ENCODE measurements at places on chromosomes 7 and 10.

DNA sequence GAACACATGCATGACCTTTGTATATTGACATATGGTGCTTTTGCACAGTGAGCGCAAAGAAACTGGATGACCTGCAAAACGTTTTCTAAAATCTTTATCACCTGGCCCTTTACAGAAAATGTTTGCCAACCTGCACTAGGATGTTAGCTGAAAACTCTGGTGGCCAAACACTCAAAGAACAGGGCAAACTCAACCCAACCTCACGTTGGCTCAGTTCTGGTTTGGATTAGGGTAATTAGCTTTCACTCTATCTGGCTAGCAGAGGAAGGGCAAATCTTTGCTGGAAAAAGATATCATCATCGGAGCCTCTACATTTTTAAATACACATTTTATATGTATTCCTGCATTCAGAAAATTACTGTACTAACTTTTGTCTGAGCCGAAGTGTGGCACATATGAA lies 688.9 kb downstream of the PHTF2 start:
- no peak for DNase-seq

DNA sequence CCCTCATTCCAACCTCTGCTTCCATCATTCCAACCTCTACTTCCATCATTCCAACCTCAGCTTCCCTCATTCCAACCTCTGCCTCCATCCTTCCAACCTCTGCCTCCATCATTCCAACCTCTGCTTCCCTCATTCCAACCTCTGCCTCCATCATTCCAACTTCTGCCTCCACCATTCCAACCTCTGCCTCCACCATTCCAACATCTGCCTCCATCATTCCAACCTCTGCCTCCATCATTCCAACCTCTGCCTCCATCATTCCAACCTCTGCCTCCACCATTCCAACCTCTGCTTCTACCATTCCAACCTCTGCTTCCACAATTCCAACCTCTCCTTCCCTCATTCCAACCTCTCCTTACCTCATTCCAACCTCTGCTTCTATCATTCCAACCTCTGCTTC lies 30.3 kb downstream of the CCDC71L start:
- no peak for DNase-seq

DNA sequence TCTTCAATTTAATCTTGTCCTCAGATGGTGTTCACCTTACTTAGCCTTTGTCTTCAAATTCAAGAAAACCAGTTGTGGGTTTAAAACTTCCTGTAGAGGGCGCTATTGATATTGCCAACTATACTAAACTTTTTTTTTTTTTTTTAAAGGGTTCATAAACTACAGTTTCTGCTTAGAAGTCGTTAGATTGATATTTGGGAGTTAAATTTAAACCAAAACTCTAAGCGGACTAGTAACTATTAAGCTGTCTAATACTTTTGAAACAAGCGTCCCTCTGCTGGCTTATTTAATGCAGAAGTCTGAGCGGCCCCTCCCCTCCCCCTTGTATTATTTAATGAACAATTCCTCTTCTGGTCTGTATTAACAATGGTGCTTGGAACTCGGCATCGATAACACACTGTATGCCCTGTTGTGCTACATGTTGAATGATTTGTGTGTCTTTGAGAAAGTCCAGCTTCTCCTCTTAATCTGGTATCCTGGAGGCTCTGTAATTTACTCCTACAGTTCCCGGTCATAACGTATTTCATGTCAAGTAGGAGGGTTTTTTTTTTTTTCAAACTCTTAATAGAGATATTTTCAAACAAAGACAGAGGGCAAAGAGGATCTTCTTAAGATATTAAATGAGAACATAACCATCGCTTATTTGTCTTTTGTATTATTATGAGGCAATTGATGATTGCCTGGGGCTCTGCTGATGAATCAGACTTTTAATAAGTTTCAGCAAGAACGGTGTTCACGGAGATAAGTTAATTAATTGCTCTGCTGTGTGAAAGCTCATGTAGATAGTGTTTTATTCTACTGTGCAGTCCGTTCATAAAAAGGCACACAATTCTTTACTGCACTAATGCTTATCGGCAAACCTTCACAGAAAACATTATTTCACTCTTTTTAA lies 22.6 kb upstream of the CREB5 start:
- no peak for DNase-seq

DNA sequence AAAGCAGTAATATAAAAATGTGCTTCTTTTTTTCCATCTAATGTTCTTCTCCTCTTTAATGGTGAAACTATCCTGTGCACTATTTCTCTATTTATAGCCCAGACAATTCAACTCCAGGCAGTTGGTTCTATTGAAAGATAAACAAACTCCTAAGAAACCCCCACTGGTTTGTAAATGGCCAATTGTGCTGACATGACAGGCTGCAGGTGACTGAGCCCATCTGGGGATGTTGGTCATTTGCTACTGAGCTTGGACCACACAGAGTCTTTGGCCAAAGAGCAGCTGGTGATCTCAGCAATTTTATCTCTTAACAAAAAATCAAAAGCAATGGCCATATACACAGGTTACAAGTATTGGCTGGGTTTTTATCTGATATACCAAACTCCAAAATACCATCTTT lies 631.8 kb upstream of the CELF2 start:
- no peak for DNase-seq

DNA sequence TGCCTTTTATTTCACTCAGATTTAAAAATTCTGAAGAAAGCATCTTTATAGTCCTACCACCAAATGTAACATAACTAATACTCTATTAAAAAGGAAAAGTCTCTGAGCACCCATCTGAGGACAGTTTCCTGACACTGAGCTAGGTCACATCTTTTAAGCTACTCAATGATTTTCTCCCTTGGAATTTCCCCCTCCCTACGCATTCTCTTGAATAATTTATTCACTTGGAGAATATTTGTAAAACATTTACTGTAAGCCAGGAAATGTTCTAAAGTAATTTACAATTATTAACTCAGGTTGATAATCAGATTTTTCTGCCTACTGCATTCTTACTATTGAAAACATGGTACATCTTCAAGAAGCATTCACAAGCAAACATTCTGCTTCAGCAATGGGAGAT lies 297.2 kb upstream of the VSTM2A start:
- DNase-seq, result no peak

GRCh38 chr10:117757086-117757720 lies 214.7 kb downstream of the EMX2 start:
- DNase-seq, result no peak

DNA sequence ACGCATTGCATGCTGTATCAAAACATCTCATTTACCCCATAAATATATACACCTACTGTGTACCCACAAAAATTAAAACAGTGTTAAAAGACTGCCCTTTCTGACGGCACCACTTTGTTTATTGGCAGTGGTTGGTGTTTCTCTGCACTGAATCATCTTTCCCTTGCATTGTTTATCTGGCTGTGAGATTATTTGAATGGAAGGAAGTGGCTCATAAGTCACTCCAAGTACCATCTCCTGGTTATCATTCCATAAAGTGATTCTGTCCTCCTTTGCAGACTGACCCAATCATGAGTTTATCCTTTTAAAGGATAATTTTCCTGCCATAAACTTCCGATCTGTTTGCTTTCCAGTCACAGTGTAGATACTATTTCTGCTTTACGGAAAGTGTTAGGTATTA lies 183.8 kb downstream of the CAMK1D start:
- DNase-seq, result no peak

GRCh38 chr7:55128693-55129394 lies 110.0 kb downstream of the EGFR start:
- DNase-seq, result no peak

- no peak for DNase-seq
These were observed 645.0 kb upstream of the GALNT17 start for GRCh38 chr7:70486977-70487376.

DNA sequence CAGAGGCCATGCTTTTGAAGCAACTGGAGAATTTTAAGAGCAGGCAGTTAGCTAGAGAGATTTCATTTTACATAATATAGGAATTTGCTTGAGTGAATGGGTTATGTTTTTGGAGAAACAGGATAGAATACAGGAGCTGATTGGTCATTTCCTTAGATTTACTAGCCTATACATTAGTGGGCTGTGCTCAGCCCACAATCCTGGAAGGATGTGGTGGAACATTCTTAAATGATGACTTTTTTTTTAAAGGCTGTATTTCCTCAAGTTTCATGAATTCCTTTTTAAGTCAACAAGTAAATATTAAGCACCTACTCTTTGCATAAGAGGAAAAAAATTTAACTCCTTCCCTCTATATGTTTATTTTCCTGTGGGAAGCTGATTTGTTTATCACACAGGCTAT lies 314.4 kb upstream of the BMPER start:
- no peak for DNase-seq

- DNase-seq, result no peak
These were observed 45.1 kb upstream of the KCTD7 start for GRCh38 chr7:66583490-66584110.

GRCh38 chr10:129448086-129448485 lies 19.0 kb upstream of the MGMT start:
- DNase-seq, result no peak

DNA sequence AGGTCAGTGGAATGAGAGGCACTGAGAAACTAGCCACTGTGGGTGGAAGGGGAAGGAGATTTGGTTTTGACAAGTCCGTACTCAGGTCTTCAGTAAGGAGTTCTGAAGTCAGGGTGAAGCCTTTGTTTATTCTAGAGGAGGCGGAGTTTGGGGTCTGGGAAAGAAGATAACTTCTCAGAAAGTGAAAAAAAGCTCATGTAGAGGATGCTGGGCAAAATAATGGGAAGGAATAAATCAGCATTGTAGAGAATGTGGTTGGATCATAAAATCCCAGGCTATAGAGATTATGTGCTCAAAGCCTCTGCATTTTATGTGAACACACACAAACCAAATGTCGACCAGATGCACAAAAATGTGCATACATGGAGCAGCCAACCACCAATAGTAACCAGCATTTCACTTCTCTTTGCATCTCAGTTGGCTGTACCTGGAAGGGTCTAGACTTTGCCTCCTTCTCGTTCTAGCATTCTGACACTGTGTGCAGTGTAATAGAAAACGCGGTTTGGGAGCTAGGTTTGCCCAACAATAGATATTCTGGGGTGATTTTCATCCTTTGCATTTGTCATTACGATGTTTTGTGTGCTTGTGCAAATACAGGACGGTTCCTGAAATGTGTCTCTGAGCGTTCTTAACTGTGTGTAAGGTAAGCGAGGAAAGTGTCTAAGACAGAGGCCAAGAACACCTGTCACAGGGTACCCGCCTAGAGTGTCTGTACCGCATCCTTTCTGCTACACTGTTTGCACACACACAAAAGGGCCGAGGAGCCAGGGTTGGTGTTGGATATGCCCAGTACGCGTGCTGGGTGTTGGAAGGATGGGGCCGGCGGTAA lies 603 bp upstream of the HECW1 start:
- no peak for DNase-seq

DNA sequence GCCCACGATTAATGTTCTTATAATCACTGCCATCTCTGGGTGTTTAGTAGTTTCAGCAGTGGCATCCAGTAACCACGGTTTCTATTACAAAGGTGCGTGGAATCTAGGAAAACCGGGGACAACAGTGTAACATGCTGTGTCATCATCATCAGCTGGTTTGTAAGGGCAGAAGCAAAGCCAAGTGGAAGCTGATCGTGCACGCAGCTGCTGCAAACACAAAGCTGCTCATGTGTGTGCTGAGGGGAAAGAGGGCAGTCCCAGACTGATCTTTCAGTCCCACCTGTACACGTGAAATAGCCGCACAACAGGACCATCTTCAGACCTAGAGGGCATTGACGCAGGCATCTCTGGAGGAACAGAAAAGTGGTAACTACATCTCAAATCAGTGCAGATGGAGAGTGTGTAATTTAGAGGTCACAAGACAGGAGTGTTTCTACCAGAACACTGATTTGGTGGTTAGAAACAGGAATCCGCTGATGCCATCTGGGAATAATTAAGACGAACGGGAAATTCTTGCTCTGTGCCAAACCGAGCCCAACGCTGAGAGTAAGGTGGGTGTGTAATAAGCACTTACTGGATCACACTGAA lies 13.4 kb downstream of the ANKRD16 start:
- DNase-seq, result no peak

GRCh38 chr10:13496931-13497330 lies 31.9 kb downstream of the BEND7 start:
- no peak for DNase-seq

- no peak for DNase-seq
These were observed 172.2 kb downstream of the HERPUD2 start for GRCh38 chr7:35522697-35523096.

DNA sequence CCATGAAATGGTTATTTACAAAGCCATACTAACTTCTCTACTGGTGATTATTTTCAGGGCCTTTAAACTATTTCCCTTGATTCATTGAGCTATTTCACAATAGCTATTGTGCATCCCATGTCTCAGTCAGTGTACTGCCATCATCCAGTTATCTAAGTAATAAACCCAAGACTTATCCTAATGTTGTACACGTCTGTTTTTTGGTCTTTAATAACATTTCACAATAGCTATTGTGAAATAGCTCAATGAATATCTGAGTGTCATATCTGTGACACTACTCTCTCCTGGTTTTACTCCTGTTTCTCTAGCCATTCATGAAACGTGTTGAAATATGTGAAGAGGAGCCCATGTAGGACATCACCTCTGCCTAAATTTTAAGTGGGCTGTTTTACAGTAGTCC lies 36.5 kb upstream of the TMEM140 start:
- DNase-seq, result no peak

DNA sequence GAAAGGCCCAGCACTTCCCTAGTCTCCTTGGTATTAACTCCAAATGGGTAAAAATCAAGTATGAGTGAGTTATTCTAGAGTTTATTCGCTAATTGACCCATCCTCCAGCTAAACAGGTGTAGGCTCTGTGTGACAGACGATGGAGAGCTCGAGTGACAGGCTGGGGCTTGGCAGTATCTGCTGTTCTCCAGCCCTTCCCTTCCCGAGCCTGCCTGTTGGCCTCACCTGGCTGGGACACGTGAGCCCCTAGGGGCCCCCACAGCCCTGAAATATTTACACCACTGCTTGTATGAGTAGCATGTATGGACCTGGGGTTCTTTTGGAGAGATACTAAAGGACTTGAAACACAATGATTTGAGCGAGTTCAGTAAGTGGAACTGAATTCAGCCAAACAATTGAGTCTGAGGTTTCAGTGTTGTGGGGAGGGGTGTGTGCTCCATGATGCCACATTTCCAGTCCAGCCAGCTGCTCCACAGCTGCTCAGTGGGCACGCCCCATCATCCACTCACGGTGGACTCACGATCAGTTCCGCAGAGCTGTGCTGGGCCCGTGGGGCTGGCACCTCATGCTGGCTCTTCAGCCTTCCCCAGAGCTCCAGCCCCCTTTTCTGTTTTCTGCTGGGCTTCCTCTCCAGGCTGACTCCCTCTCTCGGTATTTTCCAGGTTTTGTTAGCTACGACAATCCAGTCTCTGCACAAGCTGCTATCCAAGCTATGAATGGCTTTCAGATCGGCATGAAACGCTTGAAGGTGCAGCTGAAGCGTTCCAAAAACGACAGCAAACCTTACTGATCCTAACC lies 283.0 kb downstream of the USP6NL start:
- DNase-seq, result no peak

All from stimulated activated CD4-positive, alpha-beta T cell treated with anti-CD3 and anti-CD28 coated beads, TNF-alpha, amount 100 ng/mL, for 1 hour (primary cell).